ENCODE measurements at places on chromosomes 1 and 21.

DNA sequence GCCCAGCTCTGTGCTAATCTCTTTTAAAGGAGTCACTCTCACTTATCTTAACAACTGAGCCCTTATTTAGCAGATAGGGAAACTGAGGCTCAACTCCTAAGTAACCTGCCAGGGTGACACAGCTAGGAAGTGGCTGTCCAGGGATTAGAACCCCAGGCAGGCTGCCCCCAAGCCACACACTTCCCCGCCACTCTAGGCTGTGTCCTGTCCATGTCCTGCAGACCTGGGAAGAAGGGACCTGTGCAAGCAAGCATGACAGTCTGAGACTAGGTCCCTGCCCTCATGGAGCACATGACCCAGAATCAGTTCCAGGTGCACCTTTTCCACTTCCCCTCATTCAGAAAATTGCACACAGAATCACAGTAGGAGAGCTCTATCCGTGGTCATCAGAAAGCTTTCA is 12.2 kb downstream of the KIAA1614 start:
- no peak for DNase-seq

- no peak for DNase-seq
Measured at GRCh38 chr21:44471341-44471740, 16.0 kb downstream of the LRRC3 start.

GRCh38 chr1:78095593-78095992 is 49.8 kb downstream of the GIPC2 start:
- no peak for DNase-seq

- no peak for DNase-seq
Measured at GRCh38 chr1:18534810-18535205, 54.1 kb downstream of the KLHDC7A start.

GRCh38 chr21:26095131-26095530 is 75.4 kb downstream of the APP start:
- no peak for DNase-seq

DNA sequence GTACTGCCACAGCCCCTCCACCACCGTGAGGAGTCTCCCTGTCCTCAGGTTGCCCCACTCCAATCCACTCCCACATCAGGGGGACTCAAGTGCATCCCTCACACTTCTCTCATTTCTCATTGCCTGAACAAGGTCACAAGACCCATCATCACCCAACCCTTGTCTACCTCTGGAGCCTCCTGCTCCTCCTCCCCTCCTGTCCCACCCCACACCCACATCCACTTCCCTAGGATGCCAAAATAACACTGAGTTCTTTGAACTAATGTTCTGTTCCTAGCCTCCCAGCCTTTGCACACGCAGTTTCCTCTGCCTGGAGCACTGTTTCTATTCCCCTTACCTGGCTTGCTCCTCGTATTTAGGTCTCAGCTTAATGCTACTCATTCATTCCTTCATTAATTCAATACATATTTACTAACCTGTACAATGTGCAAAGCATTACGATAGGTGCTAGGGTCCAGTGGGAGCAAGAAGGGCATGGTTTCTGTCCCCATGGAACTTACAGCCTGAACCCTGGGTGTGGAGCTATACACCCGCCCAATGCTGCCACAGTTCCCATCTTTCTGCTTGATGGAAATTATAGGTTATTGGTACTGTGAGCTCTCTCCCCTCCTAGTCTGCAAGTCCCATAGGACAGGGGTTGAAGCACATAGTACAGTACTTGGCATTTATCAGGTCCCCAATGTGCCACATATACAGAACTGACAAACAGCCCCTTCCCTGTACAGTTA is 96.1 kb upstream of the GRIK3 start:
- no peak for DNase-seq

DNA sequence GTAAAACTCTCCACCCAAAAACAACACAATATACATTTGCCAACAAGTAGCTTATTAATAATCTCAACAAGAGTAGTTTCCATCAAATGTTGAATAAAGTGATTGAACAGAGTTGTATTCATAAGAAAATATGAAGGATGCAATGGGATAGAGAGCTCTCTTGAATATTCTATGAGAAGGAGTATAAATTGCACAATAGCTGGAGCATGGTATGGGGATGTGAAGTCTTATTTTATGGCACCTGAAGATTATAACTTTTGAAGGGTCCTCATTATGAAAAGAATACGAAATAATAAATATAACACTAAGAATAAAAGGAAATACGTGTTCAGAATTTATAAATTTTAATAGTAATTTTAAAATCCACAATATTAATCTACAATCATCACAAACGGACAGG is 1415.1 kb downstream of the KCNT2 start:
- no peak for DNase-seq

- no peak for DNase-seq
Measured at GRCh38 chr1:175268720-175269119, 76.1 kb upstream of the KIAA0040 start.

DNA sequence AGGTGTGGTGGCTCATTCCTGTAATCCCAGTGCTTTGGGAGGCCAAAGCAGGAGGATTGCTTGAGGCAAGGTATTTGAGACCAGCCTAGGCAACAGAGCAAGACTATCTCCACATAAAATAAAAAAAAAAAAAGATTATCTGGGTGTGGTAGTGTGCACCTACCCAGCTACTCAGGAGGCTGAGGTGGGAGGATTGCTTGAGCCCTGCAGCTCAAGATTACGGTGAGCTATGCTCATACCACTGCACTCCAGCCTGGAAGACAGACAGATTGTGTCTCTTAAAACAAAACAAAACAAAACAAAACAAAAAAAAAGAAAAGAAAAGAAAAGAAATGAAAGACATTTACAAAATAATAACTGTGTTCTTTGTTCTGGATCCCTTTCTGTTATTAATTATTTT is 6.1 kb upstream of the TLCD4 start:
- no peak for DNase-seq

DNA sequence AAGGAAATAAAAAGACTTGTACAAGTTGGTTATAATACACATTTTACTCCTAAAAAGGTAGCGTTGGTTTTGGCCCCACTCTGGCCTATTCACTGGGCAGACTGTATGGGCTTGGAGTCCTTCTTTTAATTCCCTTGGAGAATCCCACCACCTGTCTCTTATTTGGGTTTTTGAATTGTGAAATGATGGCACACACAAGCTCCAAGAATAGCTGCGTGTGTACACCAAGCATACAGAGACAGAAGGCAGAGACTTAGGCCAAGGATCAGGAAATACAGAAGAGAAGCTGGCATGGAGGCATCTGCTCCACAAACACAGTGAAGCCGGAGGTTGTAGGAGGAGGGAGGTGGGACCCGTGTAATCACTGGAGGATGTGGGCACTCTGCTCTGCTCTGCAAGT is 29.1 kb downstream of the DDR2 start:
- DNase-seq: no peak

GRCh38 chr1:92992054-92992453 is 30.8 kb upstream of the DIPK1A start:
- no peak for DNase-seq

DNA sequence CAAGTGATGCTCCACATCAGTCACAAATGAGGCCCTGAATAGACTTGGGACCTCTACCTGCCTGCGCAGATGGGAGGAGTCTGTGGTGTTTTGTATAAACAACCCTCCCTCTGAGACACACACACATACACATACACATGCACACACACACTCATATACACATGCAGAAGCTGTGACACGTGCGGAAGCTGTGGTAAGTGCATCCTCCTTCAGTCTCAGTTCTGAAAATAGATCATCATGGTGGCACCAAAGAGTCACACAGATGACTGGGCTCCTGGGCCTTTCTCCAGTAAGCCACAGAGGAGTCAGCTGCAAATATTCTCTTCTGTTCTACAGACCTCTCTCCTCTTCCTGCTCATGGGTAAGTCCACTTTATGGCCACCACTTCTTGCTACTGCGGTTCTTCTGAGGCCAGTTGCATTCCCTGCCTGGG is at the start of gene LY9:
Gene LY9 (plus strand): TSS at position 224 of the 433 bp plus-strand sequence. CDS start 14 bp downstream, at position 238.
- DNase-seq: no peak

- DNase-seq: no peak
Measured at GRCh38 chr1:224785040-224785328, 144.5 kb upstream of the DNAH14 start.

DNA sequence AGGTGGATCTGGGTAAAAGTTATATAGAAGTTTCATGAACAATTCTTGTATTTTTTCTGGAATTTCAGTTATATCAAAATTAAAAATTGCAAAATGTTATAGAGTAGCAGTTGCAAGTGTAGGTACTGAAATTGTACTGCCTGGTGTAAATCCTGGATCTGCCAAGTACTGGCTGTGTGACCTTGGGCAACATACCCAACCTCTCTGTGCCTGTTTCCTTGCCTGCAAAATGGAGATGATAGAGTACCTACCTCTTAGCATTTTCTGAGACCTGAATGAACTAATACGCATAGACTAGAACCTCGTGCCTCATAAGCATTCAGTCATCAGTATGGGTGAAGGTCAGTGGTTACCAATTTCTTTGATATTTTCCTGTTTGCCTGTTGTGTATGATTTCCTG is 290.0 kb upstream of the KAZN start:
- DNase-seq: no peak

DNA sequence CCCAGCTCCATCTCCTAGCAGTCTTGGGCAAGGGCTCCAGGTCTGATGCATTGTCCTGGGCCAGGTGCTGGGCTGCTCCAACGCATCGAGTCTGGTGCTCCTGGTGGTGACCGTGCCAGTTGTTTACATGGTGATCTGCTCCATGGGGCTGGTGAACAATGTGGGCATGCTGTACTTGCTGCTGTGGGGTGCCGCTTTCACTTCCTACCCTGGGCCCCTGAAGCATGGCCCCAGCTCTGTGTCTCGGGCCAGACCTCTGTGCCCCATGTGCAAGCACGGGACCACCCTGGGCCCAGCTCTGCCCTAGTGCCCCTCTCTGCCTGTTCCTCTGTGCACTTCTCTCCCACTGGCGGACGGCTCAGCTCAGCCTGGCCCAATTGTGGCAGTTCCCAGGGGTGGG is 119.4 kb downstream of the MAST2 start:
- no peak for DNase-seq

DNA sequence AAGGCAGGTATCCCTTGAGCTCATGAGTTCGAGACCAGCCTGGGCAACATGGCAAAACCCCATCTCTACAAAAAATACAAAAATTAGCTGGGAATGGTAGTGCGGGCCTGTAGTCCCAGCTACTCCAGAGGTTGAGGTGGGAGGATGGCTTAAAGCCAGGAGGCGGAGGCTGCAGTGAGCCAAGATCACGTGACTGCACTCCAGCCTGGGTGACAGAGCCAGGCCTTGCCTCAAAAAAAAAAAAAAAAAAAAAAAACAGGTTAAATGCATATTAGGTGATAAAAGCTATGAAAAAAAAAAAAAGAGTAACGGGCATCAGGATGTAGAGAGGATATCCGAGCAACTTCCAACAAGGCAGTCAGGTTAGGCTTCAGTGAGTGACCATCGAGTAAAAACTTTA is 2.8 kb upstream of the SRRM1 start:
- peak; percentile 23 for DNase-seq

DNA sequence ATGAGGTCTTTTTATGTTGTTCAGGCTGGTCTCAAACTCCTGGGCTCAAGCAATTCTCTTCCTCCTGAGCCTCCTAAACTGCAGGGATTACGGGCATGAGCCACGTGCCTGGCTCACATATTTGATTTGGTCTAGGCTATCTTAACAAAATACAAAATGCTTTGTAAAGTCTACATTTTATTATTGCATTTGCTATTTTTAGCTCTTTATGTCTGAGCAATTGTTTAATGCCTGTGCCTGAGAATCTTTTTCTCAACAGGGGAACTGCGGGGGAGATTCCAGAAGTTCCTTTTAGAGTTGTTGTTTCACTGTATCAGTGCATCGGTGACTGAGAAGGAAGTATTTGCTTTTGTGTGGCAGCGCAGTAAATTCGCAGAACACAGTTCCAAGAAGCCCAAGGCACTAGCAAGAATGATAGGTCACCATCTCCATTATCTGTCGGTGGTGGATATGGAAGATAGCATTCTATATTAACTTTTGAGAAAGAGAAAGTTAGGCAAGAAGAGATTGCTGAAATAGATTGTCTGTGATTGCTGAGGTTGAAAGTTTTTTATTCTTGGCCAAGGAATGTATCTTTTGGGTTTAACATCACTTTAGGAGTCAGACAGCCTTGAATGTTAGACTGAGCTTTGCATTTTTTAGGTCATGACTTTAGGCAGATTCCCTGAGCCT is 167.3 kb downstream of the PDE4B start:
- no peak for DNase-seq

DNA sequence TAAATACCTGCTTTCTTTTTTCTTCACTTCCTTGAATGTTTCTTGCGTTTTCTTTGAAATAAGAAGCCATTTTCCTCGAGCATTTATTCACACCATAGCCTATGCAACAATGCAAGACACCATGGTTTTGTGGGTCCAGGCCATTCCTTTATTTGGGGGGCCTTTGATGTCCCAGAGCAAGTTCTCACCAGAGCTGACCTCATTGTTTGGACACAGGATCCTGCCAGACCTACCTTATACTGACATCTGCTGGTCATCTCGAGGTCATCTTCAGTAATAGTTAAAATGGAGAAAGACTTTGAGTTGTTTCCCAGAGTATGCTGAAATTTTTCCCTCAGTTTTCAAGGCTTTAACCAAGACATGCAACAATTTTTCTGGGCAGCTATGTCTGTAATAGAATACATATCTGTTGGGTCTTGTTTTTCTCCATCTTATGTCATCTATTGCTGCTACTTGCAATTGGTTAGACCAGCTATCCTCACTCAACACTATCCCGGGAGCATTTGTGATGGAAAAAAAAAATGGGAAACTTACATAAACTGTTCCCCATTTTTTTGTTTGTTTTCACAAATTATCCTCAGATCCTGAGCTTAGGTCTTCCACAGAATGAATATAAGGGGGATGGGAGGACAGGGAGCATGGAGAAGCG is 34.0 kb upstream of the BACE2 start:
- DNase-seq: peak; percentile 24

DNA sequence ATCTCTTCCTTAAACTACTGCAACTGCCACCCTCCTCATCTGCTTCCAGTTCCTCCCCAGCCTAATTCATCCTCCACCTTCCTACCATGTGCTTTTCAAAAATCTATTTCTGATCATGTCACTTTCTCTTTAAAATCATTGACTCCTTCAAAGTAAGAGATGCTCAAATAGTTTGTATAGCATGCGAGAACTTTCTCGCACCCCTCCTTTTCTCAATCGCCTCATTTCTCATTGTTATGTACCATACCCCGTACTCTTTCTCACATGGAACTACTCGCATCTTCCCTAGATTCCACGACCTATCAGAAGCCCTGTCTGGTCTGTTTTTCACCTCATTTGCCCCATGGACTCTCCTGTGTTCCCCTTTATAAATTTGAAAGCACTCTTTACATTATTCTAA is 238.2 kb downstream of the NRIP1 start:
- DNase-seq: no peak

GRCh38 chr1:52386458-52386857 is 17.8 kb downstream of the ORC1 start:
- DNase-seq: peak; percentile 28

DNA sequence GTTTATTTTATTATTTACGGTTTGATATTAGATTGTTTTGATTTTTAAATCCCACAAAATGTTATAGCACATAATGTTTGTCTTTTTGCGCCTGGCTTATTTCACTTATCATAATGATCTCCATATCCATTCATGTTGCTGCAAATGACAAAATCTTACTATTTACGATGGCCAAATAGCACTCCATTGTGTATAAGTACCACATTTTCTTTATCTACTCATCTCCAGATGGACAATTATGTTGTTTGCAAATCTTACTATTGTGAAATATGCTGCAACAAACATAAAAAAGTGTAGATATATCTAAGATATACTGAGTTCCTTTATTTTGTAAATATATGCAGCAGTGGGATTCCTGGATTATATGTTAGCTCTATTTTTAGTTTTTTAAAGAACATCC is 1568.3 kb downstream of the AMY1C start:
- DNase-seq: no peak

GRCh38 chr1:106621853-106622252 is 434.6 kb upstream of the PRMT6 start:
- no peak for DNase-seq

- no peak for DNase-seq
Measured at GRCh38 chr1:199909137-199909536, 118.4 kb upstream of the NR5A2 start.
